ENCODE measurements at places on chromosomes 1 and 21.

GRCh38 chr1:196477262-196477661 is 131.0 kb downstream of the KCNT2 start:
- no peak for DNase-seq

DNA sequence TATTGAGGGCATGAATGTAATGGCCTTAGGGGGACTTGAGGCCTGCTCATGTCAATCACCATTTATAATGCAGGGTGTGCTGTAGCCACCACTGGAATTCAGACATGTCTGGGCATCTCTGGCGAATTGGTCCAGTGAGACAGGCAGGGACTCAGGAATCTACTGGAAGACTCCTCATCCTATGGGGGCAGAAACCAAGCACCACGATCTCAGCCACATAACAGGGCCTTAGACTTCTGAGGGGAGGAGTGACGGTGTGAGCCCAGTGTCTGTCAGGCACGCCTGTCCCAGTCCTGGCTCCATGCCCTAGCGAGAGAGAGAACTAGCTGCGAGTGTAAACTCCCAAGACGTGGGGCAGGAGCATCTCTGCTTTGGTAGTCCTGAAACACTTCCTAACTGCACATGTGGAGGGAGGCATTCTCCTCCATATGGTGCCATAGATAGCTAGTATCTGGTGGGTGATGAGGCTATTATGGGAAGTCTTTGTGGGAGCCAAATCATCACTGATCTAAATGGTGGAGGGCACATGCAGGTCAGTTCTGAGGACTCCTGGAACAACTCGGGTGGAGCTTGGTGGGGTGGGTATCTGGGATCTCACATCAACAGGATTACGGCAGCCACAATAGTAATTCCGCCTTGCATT is 29.8 kb upstream of the KIAA0040 start:
- DNase-seq: no peak

DNA sequence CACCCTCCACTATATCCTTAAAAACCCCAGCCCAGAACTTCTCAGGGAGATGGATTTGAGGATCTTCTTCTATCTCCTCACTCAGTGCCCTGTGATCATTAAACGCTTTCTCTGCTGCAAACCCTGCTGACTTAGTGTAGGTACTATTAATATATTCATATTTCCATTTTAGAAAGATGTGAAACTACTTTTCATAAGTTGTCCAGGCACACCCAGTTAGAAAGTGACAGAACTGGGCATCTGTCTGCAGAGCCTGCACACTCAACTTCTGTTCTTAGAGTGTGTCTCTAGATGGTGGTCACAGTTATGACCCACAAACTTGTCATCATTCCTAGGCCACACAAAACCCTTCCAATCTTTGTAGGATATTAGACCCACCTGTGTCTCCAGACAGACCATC is 55.0 kb downstream of the FCRL5 start:
- DNase-seq: no peak

DNA sequence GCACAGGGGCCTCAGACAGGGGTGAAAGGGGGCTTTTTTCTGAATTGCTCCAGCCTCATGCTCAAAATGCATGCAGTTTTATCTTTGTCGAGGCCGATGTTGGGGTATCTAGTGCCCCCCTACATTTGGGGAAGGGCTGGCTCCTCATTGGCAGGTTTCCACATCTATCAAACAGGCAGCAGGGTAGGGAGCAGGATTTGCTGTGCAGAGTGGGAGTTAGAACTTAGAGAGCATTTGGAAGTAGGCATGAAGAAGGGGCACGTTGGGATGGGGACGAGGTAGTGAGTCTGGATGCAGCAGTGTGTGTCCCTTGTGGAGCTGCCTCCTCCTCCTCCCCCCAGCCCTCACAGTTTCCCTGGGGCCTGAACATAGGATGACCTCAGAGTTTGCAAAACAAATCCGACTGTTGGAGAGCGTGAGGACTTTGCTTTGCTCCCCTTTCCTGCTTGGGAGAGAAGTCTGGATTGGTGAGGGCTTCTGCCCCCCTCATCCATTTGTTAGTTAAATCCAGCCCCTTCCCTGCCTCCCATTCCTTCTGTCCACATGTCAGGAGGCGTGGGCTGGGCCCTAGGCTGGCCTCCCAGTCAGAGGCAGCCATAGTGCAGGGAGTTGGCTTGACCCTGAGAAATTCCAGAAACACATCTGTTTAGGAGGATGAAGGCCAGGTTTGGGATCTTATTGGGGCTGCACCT is 36.9 kb upstream of the GPR37L1 start:
- DNase-seq: no peak

DNA sequence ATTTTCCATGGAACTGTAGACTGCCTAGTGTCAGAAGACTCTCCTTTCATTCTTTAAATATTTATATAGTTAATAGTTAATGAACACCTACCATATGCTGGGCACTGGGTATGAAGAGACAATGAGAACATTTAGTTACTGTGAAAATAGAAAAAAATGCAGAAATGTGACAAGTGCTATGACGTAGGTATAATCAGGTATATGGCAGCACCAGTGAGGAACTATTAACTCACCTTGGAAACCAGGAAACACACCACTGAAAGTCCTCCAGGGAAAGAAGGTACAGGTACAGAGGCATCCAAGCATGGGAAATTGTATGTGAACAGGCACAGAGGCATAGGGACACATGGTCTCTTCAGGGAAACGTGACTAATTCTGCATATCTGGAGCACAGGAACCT is 42.3 kb downstream of the DPT start:
- DNase-seq: no peak

DNA sequence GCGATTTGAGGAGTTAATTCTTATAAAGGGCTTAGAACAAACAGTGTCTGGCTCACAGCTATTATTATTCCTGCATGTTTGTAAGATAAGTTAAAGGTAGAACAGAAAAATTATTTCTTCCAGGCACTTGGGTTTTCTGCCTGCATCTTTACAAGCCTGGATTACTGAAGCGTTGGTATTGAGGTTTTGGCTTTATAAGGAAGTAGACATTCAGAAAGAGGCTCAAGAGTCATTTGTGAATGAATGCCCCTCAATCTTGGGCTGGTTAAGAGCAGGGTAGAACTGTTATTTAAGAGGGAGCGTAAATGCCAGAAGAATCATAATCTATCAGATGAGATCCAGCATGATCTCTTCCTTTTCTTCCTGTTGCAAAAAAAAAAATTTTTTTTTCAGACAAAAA is 77.3 kb upstream of the ARID1A start:
- DNase-seq: no peak

GRCh38 chr1:234674218-234674815 is 64.3 kb upstream of the IRF2BP2 start:
- DNase-seq: no peak
